ENCODE measurements at places on chromosomes 1 and 21.

- DNase-seq, result peak; percentile 1
These were observed 887 bp downstream of the SLC19A2 start for GRCh38 chr1:169484683-169485430.

DNA sequence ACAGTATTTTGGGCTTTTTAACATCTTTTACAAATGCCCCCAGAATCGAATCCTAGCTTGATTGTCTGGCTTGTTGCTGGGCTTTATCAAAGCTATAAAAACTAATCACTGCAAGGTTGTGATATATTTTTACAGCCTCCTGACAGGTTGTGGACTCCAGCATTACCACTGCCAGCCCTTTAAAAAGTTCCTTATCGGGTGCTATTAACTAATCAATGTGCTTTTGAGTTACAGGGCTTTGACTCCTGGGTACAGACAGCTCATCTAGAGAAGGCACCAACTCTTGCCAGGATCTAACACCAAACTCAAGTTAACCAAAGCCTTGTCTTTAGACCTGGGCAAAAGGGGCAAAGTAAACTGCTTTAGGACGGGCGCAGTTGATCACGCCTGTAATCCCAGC is 16.6 kb downstream of the GON4L start:
- DNase-seq, result no peak

DNA sequence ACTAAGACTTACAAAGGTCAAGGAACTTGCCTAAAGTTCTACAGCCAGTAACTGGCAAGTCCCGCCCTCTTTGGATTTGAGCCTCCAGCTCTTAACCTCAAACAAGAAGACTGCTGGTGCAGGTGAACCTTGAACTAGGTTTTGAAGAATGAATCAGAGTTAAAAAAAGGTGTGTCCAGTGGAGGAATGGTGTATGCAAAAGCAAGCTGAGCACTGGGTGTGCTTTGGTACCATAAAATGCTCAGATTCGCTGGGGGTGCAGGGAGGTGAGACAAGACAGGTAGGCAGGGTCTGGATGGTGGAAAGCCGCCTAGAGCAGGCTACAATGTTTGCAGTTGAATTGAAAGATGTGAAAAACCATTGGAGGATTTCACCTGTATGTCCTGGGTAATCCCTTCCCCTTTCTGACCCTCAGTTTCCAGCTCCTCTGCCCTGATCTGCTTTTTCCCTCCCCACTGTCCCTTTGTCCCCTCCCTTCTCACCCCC is 39.8 kb downstream of the FOXD2 start:
- no peak for DNase-seq

- no peak for DNase-seq
These were observed 111.5 kb downstream of the CNIH3 start for GRCh38 chr1:224727351-224728289.

DNA sequence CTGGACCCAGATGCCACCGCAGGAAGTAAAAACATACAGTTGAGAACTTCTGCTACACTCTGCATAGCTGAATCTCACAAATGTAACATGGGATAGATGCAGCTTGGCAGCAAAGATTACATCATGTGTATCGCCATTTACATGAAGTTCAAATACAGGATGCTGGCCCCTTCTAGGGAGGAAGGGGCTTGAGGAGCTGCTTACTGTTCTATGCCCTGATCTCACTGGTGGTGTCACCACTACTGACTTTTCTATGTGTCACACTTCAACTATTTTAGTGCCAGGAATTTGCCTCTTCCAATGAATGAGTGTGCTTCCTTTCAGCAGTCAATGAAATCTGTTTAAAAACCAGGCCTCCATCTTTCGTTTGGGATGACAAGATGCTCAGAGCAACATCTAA is 31.1 kb downstream of the MRAP start:
- DNase-seq, result no peak

- DNase-seq, result no peak
These were observed 13.5 kb downstream of the SLC2A1 start for GRCh38 chr1:42945164-42945563.

GRCh38 chr1:38208716-38209632 is 162.4 kb upstream of the POU3F1 start:
- DNase-seq, result no peak

Data from activated naive CD4-positive, alpha-beta T cell (primary cell).